ENCODE measurements at places on chromosomes 16 and 17.

DNA sequence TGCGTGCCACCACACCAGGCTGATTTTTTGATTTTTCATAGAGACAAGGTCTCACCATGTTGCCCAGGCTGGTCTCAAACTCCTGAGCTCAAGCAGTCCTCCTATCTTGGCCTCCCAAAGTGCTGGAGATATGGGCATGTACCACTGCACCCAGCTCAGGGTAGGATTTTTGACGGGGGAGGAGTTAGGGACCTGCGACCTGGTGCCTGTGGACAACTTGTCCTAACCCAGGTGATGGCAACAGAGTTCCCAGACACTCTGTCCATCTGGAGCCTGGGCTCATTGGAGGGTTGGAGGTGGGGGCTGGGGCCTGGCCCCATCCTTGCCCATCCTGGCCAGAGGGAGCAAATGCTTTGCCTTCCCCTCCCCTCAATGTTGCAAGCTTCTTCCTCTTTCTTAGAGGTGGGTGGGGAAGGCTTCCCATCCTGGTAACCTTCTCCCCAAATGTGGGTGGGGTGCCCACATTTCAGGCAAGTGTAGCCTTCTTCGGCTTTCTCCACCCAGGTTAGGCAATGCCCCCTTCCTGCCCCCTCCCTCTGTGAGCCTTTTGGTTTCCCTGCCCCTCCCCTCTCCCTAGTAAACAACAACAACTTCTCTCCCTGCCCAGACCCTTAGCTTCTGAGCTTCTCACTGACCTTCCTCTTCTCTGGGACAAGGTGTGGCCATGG lies 24.9 kb downstream of the RARA start:
- no peak for DNase-seq

GRCh38 chr16:68037841-68038597 lies 14.9 kb downstream of the DUS2 start:
- DNase-seq, result no peak

GRCh38 chr17:75619506-75620431 lies 13.5 kb upstream of the SMIM5 start:
- no peak for DNase-seq

- DNase-seq, result peak; percentile 47
Observed at GRCh38 chr17:36149296-36149820, 27.1 kb downstream of the TBC1D3B start.

- no peak for DNase-seq
Observed at GRCh38 chr17:31492206-31492605, 100.7 kb downstream of the RAB11FIP4 start.

DNA sequence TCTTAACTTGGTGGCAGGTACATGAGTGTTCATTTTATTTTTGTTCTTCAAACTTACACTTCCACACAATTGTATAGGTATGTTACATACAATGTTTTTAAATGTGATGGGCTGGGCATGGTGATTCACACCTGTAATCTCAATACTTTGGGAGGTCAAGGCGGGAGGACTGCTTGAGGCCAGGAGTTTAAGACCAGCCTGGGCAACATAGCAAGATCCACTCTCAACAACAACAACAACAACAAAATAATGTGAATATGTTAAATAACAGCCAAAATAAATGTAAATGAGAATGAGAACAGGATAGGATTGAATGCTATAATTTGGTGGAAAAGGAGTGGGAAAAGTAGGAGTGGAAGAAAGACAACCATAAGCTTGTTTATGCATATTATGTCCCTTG lies 2.6 kb downstream of the NSMCE1 start:
- no peak for DNase-seq

DNA sequence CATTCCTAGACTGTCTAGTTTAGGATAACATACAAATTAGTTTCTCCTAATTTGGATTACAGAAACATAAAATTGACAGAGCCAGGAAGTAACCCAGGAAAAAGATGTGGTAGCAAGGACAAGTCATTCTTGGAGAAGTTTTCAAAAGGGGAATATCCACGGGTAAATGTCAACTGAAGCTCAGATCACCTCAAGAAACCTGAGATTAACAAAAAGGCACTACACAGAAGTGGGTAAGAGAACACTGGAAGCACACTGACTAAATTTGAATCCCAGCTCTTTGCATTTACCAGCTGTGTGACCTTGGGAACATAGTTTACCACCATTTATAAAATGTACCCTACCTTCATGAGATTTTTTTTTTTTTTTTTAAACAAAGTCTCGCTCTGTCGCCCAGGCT lies 39.4 kb downstream of the TRAF4 start:
- DNase-seq, result no peak

DNA sequence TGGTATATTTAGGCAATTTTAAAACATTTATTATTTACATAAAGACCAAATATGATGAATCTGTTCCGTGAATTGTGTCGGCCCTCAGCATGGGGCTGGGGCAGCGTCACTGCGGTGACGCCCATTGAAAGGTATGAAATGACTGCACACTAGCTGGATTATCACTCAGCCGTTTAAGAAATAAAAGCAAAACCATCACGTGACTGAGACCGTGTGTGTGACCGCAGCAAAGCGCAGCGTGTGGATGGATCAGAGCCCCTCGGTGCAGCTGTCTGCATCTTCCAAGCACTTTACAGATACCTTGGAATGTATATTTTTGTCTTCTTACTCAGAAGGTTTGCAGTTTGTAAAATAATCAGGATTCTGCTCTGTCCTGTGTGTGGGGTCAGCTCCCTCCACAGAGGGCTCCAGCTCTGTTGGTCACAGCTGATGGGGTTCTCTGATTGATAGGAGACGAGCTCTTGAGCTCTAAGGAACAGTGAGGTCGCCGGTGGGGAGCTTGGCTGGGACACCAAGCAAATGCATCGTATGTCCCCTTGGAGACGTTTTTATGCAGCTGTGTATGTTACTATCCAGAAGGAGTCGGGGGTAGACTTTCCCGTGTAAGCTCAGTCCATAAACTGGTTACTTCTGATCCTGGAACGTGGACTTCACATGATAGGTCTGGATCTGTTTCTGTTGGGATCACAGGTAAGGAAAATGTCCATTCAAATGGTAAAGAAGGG lies 45.1 kb downstream of the WDR45B start:
- DNase-seq, result no peak

GRCh38 chr17:74873874-74874614 lies 1.2 kb upstream of the FDXR start:
- no peak for DNase-seq

- peak; percentile 45 for DNase-seq
Observed at GRCh38 chr17:48791128-48792032, 25.6 kb downstream of the TTLL6 start.

GRCh38 chr17:42025936-42026335 lies 6.0 kb downstream of the NKIRAS2 start:
- DNase-seq, result no peak

DNA sequence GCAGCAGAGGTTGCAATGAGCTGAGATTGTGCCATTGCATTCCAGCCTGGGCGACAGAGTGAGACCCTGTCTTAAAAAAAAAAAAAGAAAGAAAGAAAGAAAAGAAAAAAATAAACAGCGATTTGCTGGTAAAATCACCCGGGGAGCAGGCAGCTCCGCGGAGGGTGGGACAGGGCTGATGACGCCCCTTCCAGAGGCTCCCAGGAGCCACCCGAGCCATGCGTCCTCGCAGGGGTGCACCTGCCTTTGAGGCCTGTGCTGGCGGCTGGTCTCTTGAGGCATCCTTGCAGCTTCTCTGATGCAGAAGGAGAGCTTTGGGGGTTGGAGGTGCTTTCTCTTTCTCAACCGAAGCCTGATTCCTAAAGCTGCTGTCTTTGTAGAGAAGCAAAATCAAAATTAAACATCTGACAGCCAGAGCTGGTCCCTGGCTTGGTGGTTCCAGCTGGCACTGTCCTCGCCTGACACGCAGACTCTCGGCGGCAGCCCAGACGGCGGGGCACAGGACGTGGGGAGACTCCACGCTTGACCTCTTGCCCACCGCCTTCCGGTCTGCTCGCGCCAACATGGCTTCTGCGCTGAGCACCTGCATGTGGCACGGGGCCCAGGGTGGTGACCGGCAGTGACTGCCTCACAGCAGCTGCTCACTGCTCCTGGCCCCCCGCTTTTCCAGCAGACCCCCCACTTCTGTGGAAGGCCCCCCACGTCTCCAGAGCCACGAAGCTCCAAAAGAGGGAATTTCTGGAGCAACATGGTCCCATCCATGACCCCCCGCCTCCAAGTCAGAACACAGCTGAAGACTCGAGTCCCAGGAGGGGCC lies 6.6 kb downstream of the UTS2R start:
- no peak for DNase-seq

DNA sequence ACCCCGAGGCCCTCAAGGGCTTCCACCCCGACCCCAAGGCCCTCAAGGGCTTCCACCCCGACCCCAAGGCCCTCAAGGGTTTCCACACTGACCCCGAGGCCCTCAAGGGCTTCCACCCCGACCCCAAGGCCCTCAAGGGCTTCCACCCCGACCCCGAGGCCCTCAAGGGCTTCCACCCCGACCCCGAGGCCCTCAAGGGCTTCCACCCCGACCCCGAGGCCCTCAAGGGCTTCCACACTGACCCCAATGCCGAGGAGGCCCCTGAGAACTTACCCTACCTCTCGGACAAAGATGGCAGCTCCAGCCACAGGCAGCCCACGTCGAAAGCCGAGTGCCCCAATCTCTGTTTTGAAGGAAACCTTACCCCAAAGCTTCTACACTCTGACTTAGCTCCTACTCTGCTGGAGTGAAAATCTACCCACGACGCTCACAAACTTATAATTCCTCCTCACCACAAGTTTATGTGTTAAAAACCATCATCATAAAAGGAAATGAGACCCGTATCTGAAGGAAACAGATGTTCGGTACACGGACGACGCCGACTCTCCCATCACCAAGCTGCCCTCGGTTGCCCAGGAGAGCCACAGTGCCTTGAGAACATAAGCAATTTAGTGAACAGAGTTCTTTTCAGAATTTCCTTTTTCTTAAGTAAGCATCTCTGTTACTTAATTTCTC lies 61.2 kb upstream of the RPH3AL start:
- DNase-seq, result no peak

DNA sequence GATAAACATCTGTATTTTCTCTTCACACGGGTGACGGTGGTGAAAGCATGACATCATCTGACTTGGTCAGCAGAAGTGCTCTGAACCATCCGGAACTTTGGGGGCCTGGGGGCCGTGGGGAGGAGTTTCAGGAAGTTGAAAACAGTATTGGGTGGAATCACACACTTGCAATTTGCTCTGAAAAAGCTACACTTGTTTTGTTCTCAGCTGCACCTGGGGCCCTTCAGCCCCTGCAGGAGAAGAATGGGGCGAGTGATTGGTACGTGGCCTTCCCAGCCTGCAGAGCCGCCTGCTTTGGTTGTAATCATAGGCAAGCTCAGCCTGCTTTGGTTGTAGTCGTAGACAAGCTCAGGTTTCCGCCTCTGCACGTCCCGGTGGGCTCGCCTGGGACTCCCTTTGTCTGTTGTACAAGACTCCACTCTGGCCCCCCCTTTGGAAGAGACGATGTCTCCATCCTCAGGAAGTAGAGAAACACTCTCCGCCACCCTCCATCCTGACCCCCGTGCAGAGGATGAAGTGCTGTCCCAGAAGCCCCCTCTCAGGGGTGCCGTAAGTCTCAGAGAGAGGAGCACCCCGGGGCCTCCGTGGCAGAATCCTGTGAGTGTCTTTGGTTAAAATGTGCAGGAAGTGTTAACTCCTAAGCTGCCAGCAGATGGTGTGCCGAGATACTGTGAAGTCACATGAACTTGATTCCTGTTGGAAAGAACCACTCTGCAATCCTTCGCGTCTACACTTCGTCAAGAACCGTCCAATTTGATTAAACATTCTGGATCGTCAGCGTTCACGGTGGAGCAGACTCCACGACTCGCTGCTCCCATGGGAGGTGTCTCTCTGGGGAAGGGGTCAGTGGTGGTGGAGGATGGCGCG lies 5.4 kb downstream of the BANP start:
- no peak for DNase-seq

GRCh38 chr16:74727903-74728302 lies 27.2 kb upstream of the MLKL start:
- no peak for DNase-seq

- DNase-seq, result no peak
Observed at GRCh38 chr16:53715023-53715384, 11.0 kb downstream of the FTO start.

- no peak for DNase-seq
Observed at GRCh38 chr17:11610999-11611566, 12.8 kb downstream of the DNAH9 start.

DNA sequence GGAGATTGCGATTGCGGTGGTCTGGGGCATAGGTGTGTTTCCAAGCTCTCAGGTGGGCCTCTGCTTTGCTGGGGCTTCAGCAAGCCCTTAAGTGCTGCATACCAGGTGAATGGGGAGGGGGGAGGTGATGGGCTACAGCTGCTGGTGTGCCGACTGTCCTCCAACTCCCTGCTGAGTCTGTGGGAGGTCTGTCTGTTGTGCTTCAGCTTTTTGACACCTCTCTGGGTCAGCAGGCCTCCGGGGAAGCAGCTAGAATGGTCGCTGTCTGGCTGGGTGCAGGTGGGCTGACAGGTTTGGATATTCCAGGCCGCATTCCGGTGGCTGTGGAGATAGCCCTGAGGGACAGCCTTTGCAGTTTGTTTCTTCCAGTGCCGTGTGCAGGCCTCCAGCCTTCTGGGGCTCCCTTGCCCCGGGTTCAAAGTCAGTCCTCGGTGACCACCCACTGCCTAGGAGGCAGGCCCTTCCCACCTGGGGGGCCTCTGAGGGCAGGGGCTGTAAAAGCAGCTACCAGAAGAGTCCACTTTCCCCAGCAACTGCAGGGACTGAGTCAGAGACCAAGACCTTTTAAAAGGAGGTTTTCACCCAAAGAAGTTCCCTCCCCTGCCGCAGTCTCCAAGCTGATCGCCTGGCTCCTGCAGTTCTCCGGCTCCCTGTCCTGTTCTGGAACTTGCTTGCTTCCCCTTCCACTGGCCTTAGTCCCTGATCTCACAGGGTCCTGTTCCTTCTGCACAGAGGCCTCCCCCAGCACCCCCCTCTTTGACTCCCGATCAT lies 2.0 kb upstream of the TTYH2 start:
- no peak for DNase-seq

DNA sequence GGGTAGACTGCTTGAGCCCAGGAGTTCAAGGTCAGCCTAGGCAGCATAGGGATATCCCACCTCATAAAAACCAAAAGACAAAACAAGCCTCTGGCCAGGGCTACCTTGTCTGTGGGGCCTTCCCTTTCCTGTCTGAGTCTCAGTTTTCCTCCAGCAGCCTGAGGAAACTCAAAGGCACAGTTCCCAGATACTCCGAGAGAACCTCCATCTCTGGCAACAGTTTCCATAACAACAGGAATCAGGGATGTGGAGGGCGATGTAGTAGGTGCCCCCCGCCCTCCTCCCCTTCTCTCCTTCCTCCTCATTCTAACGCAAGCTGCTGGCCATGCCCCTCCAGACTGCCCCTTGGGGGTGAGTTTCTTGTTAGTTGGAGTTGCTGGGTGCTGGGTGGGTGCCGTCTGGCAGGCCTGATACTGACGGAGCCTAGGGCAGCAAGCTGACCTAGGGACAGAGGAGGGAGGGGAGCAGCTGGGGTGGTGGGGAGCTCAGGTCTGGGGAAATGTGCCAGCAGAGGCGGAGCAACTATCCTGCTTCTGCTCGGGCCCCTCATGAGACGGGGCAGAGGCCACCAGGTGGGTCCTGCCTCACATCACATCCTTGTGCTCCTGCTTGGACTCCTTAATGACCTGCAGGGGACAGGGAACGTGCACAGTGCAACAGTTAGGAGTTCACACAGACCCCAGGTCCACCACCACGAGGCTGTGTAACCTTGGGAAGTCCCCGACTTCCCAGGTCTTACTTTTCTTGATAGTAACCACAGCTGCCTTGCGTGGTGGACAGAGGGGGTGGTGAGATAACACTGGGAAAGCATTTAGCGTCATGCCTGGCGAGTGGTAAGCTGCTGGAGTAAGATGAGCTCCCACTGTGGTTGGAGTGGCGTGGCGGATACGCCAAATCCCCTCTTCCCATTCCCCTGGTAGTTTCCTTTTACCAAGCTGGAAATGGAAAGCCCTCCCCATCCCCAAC lies 7.8 kb upstream of the EFTUD2 start:
- no peak for DNase-seq

Data from AG04449 (cell line).